ENCODE measurements at places on chromosomes 6 and 20.

DNA sequence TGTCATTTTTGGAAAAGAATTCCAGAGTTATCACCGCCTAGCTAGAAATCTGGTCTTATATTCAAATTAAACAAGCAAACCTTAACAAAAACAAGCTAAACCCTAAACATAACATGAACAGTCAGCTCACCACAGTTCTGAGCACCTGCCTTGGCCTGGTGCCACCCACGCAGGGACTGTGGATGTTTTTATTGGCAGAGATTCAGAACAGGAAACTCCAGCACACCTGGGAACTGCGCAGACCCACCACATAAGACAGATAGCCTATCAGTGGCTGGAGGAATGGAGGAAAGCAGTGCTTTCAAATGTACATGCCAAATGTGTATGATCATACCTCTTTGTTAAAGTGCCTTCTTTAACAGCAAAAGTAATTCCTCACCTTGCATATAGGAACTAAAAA is 8.9 kb downstream of the SLC16A10 start:
- no peak for DNase-seq

- no peak for DNase-seq
Measured at GRCh38 chr6:140058863-140059262, 684.4 kb upstream of the CITED2 start.

DNA sequence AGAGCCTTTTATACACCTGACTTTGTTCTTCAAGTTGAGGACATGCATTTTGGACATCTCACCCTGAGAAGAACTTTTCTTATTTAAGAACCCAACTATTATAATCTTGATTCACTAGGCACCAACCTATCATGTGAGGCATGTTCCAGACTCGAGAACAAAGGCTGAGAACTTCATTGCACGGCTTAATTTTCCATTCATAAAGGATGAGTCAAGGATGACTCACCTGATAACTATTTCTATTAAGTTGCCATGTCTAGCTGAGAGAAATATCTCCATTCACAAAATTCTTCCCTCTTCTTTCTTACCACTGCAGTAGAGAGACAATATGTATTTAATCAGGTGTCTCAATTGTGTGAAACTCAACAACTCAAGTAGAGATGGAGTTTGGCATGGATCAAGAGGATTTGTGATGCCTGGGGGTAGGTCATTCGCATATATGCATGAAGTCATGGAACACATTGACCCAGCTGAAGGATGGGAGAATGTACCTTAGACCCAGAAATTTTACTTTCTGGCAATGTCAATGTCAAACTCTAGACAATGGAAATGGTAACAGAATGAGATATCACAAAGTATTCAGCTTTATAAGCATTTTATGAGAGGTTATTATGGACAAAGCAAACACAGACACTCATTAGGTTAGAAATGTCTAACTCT is 208.7 kb upstream of the PRND start:
- no peak for DNase-seq

DNA sequence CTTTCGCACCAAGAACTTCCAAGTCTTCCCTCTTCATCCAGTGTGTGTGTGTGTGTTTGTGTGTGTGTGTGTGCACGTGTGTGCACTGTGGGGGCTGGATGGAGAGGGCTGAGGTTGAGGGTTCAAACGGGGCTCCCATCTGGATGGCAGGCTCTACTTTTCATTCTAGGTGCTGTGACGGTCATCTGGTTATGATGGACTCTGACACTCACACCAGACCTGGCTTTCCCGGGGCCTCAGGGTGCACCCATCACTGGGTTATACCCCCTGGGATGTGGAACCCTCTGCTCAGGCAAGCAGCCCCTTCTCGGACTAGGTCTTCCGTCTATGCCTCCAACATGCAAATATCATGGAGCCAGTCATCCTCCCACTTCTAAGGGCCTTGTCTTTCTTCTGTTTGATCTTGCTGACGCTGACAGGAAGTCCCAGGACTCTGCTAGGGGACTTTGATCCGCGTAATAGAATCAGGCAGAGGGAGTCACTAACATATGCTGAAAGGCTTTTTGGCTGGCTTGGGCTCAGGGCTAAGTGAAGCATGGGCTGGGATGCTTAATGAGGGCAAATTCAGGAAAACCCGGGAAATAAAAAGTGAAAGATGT is 313.6 kb downstream of the CDC5L start:
- DNase-seq = no peak

- DNase-seq = no peak
Measured at GRCh38 chr6:6656287-6656686, 67.8 kb downstream of the LY86 start.

GRCh38 chr6:129936329-129937165 is 75.4 kb upstream of the TMEM244 start:
- peak; percentile 7 for DNase-seq

DNA sequence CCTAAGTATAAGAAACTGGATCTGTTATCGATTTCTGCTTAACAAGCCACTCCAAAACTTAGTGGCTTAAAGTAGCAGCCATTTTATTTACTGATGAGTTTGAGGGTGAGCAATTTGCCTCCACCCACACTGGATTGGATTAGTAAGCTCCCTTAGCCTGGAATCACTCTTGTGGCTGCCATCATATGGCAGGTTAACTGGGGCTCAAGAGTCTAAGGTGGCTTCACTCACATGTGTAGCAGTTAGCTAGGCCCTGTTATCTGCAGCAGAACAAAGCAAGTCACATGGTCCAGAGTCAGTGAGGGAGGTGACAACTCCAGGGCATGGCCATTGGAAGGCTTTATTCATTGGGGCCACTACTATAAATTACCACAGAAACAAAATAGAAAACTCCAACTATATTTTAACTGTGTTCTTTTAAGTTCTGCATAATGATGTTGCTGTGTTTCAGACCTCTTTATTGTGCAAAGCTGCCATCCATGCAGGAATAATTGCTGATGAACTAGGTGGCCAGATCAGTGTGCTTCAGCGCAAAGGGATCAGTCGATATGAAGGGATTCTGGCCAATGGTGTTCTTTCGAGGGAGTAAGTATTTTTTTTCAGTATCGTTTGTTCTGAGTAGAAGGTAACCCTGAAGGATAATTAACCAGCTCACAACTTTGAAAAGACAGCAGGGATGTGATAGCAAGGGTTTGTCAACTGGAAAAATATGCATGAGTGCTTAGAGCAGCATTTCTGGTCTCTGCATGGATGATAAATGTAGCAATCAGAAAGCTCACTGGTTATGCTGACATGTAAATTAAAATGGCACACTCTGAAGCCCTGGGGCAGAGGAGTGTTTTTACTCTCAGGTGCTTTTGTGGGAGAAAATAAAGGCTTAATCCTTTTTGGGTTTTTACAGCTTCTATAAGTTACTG is 49.6 kb downstream of the DCBLD1 start:
- DNase-seq = no peak

DNA sequence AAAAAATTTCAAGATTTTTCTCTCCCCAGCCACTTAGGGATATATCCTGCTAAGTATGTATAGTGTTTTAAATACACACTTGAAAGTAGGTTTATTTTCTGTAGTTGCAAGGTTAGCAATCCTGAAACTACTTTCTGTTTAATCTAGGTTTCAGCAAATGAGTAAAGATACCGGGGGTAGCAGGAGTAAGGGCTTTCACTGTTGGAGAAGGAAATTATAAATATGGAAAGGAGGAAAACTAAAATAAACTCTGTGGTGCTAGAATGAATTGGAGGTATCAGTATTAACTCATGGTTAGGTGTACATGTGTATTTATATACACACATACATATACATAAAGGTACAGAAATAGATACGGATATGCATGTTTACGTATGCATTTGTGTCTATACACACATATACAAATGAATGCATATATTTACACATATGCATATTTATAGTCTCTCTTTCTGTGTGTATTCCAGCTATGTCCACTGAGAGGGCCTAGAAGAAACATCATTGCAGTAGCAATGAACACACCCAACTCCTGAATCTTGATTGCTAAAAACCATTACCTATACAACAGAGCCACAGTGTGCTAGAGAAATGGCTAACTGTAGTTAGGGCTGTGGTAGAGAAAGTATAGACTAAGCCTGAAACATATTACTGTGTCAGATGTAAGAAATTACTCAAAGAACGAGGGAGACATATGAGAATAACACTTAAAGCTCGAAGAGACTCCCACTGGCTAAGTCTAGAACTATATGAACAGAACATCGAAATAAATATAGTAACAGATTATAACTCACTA is 95.9 kb upstream of the EMILIN3 start:
- peak; percentile 40 for DNase-seq

GRCh38 chr6:81485395-81485794 is 267.1 kb downstream of the TENT5A start:
- no peak for DNase-seq

GRCh38 chr6:17031961-17032360 is 69.9 kb upstream of the STMND1 start:
- no peak for DNase-seq

GRCh38 chr6:31513456-31514165 is 15.2 kb upstream of the MCCD1 start:
- no peak for DNase-seq

GRCh38 chr20:53091789-53092188 is 119.6 kb downstream of the TSHZ2 start:
- DNase-seq = no peak

GRCh38 chr6:43804550-43805223 is 34.7 kb downstream of the VEGFA start:
- no peak for DNase-seq

DNA sequence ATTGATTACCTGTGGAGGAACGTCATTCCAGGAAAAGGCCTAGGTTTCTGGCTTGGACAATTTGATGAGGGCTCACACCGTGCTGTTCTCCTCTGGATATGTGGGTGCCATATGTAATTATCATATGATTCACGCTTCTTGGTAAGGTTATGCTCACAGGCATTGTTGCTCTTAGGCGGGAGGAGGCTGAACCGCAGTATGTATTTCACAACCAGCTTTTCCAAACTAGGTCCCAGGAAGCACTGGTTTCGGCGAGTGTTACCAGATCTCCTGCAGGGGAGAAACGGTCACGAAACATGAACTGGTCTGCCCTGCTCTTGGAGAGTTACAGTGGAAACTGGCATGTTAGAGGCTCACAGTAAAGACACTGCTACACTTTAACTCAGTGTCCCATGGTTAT is 793 bp upstream of the FAM50B start:
- no peak for DNase-seq

DNA sequence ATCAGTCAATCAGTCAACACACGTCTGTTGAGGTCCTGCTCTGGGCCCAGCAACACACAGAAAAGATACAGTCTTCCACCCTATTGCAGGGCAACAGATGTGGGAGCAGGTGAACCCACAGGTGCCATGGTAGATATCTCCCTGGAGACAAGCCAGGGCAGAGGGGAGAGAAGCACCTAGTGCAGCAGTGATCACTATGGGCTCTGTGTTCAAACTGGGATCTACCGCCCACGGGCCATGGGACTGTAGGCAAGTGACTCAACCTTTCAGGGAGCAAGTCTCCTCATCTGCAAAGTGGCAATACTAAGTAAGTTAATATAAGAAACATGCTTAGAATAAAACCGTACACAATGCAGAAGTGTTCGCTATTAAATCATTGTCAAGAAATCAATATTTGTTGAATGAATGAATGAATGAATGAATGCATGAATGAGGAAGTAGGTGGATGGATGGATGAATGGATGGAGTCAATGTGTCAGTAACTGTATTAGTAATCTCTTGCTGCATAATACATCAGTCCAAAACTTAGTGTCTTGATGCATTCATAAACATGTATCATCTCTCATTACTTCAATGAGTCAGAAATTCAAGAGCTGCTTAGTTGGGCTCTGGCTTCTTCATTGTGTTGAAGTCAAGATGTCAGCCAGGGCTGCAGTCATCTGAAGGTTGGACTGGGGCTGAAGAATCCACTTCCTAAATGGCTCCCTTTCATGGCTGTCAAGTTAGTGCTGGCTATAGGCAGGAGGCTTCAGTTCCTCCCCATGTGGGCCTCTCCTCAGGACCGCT is 31.9 kb upstream of the NFATC2 start:
- no peak for DNase-seq

DNA sequence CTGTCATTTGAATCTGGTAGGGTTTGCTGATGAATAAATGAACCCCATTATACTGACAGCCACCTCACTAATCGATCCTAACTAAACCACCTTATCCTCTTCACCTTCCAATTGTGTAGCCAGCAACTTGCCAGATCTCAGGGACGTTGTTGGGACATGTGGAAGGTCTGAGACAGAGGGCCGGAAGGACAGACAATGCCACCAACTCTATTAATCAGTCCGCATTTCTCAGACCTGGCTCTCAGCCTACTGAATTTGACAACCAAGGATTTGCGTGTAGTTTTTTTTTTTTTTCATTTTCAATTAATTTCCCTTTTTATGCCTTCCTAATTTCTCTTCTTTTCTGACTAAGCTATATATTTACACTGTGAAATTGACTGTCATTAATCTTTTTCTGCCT is 122.5 kb downstream of the CARMIL1 start:
- no peak for DNase-seq

GRCh38 chr6:70667256-70667710 is 400 bp upstream of the SMAP1 start:
- no peak for DNase-seq

DNA sequence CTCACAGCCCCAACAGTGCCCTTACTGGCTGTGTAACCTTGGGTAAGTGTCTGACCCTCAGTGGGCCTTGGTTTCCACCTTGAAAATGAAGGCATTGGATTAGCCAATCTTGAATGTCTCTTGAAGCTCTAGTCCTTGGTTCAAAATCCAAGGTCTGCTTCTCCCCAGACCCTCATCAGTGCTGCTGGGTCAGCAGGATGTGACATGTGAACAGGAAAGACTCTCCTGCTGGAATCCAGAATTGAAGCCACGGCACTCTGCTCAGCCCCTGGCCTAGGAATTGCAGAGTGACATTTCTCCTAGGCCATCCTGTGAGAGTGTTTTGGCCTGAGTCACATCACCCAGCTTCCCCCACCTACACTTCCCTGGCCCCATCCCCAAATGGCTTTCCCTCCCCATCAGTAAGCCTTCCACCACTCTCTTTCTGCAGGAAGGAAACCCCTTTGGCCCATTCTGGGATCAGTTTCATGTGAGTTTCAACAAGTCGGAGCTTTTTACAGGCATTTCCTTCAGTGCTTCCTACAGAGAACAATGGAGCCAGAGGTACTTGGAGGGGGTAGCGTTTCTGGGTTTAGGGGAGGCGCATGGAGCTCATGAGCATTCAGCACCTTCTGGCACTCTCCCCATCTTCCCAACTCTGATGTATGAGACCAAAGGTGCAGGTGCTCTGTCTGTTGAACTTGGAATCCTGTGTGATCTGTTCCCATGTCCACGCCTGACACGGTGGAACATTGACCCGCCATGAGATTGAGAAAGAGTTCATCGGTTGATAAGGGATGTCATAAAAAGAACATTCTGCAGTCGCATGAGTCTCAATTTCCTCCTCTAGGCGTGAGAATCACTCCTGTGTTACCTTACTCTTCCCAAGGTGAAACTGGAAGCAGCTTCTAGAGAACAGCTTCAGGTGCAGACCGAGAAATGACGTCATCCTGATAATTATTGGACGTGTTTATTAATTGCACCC is 8.8 kb downstream of the POFUT1 start:
- no peak for DNase-seq

DNA sequence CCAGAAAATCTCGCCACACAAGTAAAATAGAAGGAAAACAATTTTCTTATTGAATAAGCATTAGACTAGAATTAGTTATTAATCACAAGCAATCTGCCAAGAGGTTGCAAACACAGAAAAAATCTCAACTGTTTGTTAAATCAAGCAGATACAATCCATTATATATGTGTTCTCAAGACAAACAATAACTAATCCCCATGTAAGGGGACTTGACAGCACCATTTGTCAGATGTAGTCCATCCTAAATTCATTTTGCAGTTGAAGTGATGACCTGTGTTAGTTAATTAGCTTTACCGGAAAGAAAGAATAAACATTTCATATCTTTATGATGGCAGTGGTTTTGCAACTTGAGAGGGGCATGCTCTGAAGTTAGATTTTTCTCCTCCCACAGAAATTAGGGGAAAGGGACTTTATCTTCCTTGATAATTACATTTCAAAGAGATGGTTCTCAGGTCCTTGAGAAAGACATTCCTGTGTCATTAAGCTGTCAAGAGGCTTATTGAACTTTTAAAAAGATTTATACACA is 1588.0 kb downstream of the GRIK2 start:
- DNase-seq = no peak

Measured in GM13977 (cell line).